ENCODE measurements at places on chromosomes 3 and 15.
A peak's percentile ranks its signal among the peaks of the same experiment; 100 is the strongest.

DNA sequence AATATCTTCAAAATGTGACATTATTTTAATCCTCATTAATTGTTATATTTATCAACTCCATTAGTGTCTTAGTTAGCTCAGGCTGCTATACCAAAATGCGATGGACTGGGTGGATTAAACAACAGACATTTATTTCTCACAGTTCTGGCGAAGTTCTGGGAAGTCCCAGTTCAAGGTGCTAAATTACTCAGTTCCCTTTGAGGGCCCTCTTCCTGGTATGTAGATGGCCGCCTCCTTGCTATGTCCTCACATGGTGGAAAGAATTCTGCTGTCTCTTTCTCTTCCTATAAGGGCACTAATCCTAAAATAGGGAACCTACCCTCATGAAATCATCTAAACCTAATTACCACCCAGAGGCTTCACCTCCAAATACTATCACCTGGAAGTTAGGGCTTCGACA is 38.8 kb upstream of the DUT start:
- no peak for DNase-seq

GRCh38 chr3:119649761-119650160 is 10.6 kb downstream of the POPDC2 start:
- DNase-seq, result no peak

GRCh38 chr3:26307192-26307591 is 315.4 kb upstream of the LRRC3B start:
- DNase-seq, result no peak

DNA sequence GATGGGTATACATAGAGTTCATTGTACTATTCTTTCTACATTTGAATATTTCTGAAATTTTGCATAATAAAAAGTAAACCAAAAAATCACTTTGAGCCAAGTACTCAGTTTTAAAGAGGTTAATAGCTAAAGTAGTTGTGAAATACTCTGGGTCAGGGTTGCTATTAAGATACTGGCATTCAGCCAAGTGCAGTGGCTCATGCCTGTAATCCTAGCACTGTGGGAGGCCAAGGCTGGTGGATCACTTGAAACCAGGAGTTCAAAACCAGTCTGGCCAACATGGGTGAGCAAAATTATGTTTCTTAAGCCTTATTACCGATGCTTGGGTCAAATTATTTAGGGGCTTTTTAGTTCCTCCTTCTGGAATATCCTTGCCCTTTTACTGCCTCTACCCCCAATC is 122.0 kb upstream of the MELTF start:
- no peak for DNase-seq

DNA sequence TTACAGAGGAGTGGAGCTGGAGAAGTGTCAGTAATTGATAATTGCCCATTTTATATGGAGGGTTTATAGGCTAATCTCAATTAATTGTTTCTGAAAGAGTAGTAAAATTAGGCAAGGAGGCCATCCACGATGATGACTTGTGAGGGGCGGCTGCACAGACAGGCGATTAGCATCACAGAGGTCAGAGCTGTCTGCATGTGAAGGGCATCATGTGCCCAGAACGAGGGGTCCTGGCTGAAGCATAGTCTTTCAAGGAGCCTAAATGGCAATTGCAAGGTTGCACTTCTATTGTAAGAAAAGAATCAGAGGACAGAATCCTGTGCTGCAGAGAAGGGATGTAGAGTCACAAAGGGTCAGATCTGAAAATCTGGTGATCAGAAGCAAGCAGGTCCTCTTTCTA is 196.6 kb downstream of the EBLN2 start:
- DNase-seq, result no peak

DNA sequence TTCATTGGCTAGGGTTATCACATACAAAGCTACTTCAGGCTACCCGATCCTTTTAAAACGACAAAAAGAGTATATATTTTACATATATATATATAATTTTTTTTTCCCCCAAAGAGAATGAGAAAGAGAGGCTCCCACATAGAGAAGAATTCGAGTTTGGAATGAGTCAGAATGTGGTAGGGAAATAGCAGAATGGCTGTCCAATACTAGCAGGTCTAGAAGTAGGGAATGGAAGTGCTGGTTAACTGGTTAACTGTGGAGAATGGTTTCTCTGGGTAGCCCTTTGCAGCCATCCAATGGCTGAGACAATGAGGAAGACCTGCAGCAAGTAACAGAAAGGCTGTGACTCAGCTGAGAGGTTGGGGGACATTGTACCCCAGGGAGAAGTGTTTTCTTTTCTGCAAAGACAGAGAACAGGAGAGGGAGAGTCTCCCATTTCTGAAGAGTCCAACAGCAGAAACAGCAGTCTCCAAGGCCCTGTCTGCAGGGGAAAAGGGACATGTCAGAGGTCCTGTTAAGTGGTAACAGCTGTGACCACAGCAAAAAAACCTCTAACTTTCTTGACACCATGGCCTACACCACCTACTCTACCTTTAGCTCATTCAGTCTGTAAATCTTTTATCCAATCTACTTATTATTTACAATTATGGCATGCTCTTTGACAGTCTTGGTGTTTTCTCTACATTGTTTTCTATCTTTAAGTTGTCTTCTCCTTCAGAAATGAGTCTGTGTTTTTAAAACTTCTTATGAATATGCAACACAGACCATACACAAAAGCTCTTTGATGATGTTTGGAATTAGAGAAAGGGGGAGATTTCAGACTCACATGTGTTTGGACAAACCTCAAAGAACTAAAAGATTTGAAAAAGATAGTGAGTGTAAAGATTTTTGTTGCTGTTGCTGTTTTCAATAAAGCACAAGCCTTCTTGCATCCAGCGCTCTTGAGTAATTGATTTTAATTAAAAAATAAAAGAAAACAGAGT is 116.1 kb upstream of the SLC7A14 start:
- no peak for DNase-seq

DNA sequence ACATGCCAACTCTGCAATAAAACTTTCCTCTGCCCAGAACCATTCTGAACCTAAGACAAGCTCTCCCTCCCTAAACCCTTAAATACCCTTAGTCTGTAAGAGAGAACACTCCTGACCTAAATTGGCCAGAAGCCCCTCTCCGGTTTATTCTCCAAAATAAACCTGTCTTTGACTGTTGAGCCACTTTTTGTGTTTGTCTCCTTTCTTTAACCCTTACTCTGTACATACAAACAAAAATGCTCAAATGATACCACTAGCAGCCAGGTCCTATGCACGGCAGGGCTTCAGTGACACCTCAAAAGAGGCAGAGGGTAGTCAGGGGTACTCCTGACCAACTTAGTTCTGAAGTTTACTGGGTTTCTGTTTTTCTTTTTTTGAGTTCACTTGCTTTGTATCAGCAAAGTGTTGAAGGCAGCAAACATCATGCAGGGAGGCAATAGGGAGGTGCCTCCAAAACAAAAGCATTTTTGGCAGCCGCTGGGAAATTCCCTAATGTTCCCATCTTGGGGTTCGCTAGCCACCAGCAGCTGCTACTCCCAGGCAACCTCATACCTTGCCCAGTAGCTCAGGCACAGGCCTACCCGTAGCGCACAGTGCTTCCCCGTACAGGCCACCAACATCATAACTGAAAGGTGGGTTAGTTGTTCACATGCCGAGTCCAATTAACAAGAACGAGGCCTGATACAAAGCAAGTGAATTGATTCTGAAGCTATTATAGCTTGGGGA is 62.9 kb upstream of the GCNT3 start:
- DNase-seq, result no peak

DNA sequence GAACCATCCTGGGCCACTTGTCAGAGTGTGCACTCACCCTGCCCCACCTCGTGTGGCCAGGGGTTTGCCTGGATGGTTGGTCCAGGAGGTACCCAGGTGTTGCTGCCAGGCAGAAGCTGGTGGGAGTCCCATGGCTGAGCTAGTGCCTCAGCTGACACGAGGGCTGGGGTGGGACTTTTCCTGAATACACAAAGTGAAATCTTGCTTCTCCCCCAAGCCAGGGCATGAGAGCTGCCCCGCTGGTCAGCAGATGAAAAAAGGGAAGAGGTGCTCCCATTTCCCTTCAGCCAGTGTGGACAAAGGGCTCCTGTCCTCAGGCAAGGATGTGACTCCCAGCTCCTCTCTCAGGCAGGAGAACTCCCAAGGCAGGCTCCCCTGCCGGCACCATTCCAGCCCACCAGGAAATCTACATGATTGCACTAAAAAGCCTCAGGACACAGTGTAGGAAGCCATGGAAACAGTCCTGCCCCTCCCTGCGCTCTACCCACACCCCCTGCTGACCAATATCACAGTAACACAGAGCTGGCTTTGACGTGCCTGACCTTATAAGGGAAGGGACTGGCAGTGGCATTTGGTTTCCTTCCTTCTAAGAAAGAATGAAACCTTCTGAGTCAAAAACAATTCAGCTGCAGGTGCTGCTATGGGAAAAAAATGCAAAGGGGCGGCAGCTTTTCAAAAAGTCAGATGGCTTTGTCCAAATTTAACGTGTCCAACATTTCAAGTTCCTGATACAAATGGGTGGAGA is 33.9 kb downstream of the MYO5C start:
- peak; percentile 31 for DNase-seq

DNA sequence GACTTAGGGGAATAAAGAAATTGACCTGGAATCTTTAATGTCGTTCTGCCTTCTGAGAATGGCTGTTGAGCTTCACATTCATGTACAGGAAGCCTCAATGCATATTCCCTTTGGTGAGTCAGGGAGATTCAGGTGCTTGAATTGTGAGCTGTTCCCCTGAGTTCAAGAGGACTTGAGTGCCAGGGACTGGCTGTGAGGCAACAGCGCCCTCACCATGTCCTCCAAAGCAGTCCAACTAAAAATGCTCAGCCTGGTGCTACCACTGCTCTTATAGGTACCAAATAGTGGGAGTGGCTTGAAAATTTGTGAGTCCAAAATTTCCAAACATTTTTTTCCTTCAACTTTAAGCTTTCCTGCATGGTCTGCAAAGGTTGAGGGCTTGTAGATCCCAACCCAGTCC is 54.1 kb downstream of the LEO1 start:
- DNase-seq, result no peak

DNA sequence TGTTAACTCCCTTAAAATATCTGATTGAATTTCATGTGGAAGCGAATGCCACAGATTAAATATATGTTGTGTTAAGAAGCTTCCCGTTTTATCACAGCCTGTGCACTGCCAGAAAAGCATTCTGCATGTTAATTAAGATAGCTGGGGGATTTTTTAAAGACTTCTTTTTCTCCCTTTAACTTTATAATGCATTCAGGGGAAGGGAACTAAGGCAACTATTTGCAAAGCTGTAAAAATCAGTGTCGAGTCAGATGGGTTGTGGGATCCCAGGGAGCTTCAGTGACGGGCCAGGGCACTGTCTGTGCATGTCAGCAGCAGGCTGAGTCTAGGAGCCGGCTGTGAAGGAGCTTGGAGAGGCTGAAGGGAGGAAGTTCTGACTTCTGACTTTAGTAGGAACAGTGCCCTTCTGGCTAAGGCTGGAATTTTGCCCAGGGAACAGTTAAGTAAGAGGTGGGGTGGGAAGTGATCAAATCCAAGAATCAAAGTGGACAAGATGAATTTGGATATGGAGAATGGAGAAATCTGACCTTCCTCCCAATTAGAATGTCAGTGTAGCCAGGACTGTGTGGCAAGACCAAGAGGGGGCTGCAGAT is 77.7 kb downstream of the ABHD5 start:
- DNase-seq, result no peak

All from activated effector memory CD4-positive, alpha-beta T cell treated with Interleukin-2 at 50 U/mL for 16 hours (primary cell).